ENCODE measurements at places on chromosomes 5 and 9.

- no peak for DNase-seq
Measured at GRCh38 chr9:132250324-132251262, 88.7 kb downstream of the NTNG2 start.

GRCh38 chr5:132233811-132234683, 6.4 kb upstream of the P4HA2 start:
- no peak for DNase-seq

DNA sequence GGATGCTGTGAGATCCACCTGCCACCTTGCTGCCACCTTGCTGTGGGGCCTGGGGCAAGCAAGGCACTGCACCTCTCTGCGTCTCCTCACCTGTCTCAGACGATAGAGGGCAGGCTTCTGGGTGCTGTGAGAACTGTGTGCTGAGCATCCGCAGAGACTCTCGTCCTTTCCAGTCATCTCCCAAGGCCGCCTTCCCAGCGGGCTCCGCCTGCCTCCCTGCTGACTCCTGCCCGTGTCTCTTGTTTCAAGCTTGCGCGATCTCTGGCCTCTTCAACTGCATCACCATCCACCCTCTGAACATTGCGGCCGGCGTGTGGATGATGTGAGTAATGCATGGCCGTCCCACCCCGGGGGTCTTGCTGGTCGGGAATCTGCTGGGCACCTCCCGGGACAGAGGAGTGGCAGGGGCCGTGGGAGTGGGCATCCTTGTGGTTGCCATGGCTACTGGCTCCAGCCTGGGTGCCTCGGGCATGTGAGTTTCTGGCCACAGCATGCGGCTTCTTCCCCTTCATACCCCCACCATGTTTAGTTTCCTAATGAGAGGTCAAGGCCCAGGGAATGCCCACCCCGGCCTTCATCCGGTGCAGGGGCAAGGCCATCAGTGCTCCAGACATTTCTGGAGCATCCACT, 3.6 kb downstream of the CACFD1 start:
- DNase-seq: no peak

DNA sequence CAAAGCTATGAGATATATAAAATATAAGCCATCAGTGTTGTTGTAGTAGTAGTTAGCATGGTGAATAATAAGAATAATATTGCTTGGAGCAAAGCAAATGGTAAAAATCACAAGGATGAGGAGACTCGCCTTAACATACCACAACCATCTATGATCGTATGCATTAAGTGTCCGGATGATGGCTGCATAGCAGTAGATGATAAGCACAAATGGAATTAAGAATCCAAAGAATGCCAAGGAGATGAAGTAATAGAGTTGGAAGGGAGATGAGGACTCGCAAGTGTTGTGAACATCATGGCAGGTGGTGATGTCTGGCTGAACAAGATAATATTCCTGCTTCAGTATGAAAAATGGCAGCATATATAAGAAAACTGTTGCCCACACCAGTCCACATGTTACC, 5.5 kb downstream of the F2RL2 start:
- DNase-seq: no peak

DNA sequence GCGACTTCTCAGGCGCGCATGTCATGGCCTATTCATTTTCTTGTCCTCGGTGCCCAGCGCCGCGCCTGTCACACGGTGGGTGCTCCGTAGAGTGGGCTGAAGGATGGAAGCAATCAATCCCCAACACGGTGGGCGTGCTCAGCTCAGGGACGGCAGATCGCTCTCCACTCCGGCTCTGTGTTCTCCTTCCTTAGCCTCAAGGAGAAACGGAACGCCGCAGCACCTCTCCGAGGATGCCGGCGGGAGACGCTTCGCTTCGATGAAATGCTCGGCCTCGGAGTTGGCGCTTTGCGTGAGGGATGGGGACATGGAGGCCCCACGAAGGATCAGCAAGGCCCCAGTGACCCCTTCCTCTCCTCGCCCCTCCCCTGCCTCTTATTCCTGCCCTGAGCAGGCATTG, 199.5 kb downstream of the C9orf50 start:
- DNase-seq: no peak

GRCh38 chr5:41102341-41102740, 31.2 kb upstream of the MROH2B start:
- DNase-seq: no peak

DNA sequence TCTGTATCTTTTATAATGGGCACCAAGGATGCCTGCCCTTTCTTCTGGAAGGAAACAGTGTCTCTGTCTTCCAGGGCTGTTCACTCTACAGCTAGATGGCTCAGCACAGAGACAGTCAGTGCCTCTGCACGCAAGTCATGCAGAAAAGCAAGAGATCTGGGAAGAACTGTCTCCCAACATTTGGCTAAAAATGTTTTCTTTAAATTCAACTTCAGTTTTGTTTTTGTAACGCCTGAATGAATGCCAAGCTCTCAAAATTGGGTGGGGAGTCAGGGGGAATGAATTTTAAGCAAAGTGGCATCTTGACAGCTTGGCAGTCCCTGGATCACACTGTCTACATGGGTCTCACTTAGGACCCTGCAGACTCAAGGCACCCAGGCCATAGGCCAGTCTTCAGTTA, 12.6 kb downstream of the OLFML2A start:
- no peak for DNase-seq

DNA sequence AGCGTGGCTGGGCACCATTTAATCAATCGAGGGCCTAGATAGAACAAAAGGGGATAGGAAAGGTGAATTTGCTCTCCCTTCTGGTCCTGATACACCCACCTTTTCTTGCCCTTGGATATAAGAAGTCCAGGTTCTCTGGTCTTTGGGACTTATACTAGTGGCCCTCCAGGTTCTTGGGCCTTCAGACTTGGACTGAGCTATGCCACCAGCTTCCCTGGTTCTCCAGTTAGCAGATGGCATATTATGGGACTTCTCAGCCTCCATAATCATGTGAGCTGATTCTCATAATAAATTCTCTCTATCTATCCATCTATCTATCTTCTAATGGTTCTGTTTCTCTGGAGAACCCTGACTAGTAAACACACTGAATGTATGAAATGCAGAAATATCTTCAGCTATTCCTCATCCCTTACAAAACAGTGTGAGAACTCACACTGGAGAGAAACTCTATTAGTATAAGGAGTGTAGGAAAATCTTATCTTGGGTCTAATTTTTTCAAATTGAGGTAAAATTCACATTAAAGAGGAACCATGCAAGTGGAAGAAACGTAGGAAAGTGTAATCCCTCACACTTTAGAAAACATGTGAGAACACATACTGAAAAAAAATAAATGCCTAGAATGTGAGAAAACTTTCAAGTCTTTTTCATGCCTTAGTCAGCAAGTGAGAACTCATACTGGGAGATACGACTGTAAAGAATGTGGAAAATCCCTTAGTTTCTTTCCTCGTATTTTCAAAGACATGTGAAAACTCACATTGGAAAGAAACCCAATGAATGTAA, 15.5 kb downstream of the PCDHB15 start:
- DNase-seq: no peak

GRCh38 chr5:103476811-103477210, 85.8 kb downstream of the NUDT12 start:
- DNase-seq: no peak

DNA sequence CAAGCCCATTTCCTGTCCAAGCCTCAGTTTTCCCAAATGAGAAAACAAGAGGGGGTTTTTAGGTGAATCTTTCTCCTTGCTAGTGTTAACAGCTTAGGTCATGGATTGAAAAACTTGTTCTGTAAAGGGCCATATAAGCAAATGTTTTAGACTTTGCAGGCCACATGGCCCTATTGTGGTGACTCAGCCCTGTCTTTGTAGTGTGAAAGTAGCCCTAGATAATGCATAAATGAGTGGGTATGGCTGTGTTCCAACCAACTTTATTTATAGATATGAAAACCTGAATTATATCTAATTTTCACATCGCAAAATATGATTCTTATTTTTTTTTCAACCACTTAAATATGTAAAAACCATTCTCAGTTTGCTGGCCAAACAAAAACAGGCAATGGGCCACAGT, 6.9 kb upstream of the BARX1 start:
- no peak for DNase-seq

DNA sequence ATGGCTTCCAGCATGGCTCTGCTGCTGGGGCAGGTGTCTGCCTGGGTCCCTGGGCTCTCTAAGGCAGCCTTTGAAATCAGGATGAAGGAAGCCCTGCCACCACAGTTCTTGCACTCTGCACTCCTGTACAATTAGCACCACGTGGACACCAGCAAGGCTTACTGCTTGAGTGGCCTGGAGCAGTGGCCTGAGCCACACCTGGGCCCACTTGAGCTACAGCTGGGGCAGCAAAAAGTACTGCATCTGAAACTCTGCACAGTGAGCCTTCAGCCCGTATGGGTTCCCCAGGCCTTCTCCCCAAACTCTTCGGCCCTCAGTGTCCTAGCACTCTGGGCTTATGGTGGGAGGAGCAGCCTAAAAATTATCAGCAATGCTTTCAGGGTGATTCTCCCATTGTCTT, 8.0 kb upstream of the INIP start:
- DNase-seq: no peak

DNA sequence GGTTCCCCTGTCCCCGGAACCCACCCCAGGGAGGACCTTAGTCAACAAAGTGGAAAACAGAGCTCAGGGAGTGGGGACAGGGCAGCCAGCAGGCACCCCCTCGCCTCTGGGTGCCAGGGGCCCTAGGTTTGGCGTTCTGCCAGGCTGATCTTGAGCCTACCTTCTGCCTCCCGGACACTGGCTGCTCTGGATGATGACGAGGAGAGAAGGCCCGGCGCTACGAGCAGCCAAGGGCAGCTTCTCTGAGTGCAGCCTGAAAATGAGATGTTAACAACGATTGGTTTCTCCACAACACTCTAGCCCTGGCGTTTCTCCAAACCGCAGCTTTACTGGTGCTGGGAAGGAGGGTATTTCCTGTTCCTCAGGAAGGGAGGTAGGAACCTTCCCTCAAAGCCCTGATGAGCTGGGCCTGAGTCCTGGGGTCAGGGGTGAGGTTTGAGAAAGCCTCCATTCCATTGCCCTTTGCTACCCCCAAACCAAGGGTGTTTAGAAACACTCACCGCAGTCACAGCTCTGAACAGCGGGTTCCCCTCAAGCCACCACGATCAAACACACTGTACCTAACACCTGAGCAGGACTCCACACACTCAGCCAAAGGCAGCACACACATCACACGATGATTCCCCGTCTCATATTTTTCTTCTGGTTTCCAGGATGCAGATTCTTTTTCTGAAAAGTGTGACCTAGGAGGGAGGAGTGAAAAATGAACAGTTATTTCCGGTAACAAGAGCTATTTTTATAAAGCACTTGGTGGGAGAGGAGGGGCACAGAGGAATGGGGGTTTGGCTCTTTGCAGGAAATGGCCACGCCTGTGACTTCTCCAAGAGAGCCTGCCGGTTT, at the start of gene STING1:
Gene STING1, minus strand, starts transcription at position 709 of the 840 bp plus-strand sequence. CDS start 1,054 bp downstream, outside the sequence.
- peak; percentile 81 for DNase-seq

DNA sequence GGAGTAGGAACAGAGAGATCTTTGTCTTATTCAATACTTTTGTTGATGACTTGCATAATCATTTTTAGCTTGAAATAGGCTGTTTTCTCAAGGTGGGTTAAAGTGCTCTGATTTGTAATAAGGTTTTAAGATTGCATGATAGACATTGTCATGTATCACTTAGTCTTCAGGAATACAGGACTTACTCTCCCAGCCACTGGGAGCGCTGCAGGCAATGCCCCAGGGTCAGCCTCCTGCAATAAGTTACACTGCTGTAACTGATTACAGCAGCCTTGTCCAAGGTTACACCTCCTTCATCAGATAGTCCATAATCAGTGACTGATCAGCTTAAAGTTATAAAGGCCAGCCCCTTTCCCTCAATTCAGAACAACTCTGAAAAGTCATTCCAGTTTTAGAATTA, 218.6 kb downstream of the ESM1 start:
- DNase-seq: no peak

DNA sequence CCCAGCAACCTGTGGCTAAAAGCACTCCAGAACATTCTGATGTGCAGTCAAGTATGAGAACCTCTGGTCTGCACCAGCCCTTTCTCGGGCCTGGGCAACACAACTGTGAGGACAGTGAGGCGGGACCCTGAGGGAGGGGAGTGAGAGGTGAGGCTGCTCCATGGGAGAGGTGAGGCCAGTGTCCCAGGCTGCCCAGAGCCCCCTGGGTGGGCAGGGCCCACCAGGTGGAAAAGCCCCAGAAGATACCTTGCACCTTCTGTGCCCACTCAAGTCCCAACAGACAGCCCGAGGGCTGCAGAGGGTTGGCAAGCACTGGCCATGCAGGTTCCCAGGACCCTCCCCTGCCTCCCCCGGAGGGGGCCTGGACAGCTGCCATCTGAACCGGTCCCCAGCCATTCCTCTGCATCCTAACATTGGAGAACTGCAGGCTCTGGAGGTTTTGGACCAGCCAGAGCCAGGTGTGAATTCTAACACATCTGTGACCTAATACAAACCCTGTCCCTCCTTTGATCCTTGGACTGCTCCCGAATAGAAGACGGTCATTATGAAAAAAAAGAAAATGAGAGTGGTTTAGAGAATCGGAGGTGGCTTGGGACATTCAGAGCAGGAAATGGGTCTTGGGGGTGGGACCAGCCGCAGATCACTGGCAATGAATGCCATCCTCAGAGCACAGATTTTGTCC, 57.0 kb downstream of the DUSP1 start:
- no peak for DNase-seq
